GF-D8 (cell line): ENCODE measurements at places on chromosomes 5 and 9.

DNA sequence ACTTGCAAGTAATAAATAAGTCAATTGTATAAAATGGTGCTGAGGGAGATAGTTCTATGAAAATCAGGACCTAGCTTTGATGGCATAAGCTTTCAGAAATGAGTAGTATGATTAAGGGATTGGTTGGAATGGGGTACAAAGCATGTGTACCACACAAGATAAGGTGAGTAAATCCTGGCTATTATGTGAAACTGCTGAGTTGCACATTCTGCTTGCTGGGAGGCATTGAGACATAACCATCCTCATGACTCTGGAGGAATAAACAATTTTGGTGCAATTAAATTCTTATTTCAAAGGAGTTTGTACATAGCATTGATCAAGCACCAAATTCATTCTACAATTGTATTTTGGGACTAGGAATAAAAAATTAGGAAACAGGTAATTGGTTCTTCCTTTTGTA lies 755.2 kb upstream of the ACO1 start:
- no peak for DNase-seq

DNA sequence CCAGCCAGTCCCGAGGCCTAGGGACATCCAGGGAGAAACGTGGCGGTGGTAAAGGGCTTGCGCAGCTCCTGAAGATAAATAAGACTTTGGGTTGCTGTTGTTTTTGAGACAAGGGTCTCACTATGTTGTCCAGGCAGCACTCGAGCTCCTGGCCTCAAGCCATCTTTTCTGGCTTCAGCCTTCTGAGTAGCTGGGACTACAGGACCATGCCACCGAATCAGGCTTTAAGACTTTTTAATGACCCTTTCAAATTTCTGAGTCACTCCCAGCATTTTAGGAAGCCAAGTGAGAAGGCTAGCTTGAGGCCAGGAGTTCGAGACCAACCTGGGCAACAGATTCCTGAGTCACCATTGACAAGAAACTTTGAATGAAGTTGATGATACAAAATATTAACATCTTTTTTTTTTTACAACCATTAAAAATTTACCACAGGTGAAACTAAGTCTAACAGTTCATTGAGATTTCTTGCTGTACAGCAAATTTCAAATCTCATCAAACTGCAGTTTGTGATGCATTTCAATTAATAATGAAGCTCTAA lies 817 bp upstream of the GNE start:
- no peak for DNase-seq

GRCh38 chr5:107776922-107777740 lies 106.4 kb upstream of the EFNA5 start:
- no peak for DNase-seq

GRCh38 chr5:14915291-14915952 lies 43.8 kb upstream of the ANKH start:
- DNase-seq = no peak

- DNase-seq = no peak
Measured at GRCh38 chr9:83956086-83956435, 24.0 kb downstream of the HNRNPK start.

- no peak for DNase-seq
Measured at GRCh38 chr5:119454171-119454570, 1.9 kb downstream of the HSD17B4 start.

- DNase-seq = no peak
Measured at GRCh38 chr5:164188733-164189148, 683.3 kb downstream of the MAT2B start.

DNA sequence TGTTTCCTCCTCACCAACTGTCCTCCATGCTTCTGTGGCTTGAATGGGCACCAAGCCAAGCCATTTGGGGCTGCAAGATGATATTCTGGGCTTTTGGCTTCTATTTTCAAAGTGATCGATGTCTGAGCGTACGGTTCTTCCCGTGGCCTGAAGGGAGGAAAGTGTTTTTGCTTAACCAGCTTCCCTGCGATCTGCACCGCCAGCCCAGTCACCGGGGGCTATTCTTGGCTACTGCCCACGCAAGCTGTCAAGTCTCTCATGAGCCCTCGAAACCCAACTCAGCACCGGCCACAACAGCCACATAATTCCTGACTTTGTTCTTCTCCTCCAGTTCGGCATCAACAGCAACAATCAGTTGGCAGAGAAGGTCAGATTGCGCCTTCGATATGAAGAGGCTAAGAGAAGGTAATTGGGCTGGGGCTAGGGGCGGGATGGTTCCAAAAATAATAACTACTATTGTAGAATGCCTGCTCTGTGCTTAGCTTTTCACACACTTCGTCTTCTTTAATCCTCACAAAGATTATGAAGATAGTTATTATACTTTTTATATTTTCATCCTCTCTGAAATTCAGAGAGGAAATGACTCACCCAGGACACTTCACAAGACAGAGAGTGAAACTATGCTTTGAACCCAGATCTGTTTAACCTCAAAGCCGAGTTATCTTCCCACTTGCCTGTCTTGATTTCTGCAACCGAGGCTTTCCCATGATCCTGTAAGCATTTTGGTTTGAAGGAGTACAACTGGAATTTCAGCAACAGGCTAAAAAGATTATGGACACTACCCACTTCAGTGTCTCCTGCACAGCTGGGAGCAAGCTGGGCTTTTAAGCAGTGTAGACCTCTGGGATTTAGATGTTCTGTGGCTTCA lies 76.4 kb upstream of the RARS1 start:
- DNase-seq = no peak
